ENCODE measurements at places on chromosomes 16 and 17.
A peak's percentile ranks its signal among the peaks of the same experiment; 100 is the strongest.

DNA sequence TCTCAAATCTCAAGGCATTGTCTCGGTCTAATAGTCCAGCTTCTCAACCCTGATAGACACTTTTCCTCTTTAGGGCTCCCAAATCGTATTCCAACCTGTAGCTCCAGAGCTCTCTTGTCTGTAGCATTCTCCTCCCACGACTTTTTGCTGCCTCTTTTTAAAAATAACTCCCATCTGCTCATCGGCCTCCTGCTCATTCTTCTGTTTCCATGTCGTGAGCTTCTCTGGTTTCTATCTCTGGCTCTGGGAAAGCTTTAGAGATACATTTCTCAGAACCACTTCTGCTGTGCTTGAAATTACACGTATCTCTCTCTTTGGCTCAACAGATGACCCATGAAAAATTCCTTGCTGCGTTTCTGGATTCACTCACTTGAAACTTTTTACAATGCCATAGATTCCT, 609.6 kb upstream of the C16orf82 start:
- DNase-seq, result no peak

DNA sequence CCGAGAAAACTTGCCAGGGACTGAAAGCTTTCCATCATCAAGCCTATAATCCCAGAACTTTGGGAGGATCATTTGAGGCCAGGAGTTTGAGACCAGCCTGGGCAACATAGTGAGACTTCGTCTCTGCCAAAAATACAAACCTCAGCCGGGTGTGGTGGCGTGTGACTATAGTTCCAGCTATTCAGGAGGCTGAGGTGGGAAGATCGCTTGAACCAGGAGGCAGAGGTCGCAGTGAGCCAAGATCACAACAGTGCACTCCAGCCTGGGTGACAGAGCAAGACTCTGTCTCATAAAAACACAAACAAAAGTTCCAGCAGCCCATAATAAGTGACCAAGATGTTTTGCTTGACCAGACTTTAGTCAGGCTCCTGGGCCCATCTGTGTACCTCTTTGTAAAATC, 1.9 kb downstream of the MEAK7 start:
- no peak for DNase-seq

DNA sequence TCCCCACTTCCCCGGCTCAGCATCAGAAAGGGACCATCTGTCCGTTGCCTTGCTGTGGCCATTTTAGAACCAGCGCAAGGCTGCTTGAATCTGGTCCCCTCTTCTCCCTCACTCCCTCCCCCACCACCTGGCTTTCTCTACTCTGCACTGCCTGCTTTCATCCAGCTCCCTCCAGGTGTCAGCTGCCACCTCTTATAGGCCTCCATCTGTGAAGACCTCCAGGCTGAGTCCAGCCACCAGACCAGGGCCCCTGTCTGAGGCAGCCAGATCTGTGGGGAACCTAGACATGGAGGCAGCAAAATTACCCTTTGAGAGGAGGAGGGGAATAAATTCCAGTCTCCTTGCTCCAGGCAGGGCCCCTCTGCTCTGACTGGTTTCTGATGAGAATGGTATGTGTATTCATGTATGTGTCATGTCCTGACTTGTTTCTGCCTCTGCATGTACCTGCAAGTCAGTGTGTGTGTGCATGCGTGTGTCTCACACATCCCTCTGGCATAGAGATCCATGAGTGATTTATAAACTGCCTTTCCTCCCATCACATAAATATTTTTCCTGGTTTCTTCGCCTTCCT, 21.1 kb downstream of the MINK1 start:
- DNase-seq, result no peak

- DNase-seq, result no peak
Observed at GRCh38 chr17:79243603-79243990, 169.0 kb downstream of the ENGASE start.

- no peak for DNase-seq
Observed at GRCh38 chr17:75400326-75400939, 5.0 kb downstream of the GRB2 start.

GRCh38 chr16:59514651-59515050, 780.5 kb upstream of the GOT2 start:
- no peak for DNase-seq

DNA sequence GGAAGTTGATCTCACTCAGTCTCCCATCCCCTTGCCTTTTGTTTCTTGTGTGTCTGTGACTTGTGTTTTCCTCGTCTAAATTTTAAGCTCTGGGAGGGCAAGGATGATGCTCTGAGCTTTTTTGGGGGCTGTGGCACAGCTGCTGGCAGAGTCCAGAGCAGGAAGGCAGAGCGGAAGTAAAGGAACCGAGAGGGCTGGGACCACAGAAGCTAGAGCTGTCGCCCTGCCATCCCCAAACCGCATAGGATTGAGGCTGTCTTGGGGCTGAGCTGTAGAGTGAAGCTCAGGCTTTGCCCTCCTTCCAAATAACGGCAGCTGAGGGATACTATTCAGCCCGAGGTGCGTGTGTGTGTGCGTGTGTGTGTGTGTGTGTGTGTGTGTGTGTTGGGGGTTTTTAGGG, 3.8 kb upstream of the DNAH2 start:
- no peak for DNase-seq

DNA sequence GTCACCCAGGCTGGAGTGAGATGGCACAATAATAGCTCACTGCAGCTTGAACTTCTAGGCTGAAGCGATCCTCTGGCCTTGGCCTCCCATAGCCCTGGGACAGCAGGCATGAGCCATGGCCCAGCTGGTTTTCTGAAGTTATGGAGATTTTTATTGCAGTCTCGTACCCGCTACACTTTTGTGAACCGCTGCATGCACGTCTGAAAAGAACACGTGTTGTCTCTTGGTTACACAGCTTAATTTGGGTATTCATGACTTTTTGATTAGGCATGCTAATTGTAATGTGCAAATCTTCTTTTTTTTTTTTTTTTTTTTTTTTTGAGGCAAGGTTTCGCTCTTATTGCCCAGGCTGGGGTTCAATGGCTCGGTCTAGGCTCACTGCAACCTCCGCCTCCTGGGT, 13.4 kb downstream of the SLC25A10 start:
- DNase-seq, result no peak

DNA sequence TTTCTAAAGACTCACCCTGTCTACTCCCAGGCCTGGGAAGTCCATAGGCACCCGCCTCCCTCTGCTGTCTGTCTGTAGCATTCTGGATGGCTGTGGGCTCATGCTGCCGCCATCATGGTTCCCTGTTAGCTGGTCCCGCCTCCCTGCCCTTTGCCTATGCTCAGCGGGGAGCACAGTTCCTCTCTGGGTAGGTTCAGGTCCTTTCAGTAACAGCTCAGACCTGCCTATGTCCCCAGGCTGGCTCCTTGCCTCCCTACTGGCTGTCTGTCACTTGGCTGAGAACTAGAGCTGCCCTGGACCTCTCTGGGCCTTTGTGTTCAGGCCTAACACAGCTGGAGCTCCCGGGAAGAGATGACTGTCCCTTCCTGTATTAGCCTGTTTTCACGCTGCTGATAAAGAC, 317.9 kb downstream of the SNX29 start:
- DNase-seq, result no peak

DNA sequence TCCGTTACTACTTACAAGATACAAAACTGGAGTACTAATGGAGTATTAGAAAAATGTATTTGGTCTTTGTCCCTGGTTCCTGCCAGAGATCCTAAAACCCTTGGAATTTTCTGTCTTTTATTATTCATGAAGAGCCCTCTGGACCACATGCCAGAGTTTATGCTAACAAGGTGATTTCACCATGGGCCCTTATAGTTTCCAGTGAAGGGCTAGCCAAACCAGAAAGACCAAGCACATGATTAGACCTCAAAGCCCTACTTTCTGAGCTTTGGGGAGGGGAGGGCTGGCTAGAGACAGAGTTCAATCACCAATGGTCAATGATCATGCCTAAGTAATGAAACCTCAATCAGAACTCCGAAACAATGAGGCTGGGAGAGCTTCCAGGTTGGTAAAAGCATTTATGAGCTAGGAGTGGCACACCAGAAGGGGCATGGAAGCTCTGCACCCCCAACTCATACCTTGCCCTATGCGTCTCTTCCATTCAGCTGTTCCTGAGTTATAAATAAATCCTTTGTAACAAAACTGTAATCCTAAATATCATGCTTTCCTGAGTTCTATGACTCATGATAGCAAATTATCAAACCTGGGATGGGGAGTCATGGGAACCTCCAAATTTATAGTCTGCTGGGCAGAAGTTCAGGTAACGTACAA, 10.4 kb downstream of the DCUN1D3 start:
- no peak for DNase-seq

DNA sequence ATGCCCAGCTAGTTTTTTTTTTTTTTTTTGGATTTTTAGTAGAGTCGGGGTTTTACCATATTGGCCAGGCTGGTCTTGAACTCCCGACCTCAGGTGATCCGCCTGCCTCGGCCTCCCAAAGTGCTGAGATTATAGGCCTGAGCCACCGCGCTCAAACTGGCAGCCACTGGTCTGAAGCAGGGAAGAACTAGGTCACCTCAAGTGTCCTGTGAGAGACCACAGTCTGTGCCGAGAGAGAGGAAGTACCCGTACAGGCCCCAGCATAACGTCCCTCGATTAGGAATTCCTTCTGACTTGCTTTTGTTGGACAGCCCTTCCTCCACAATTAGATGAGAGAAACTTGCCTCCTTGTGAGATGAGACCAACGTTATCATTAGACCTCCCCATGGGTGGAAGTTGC, 13.7 kb upstream of the CD300E start:
- DNase-seq, result no peak

- DNase-seq, result no peak
Observed at GRCh38 chr17:28956112-28956511, 4.8 kb upstream of the PHF12 start.

GRCh38 chr17:75307957-75308731, 18.9 kb upstream of the SLC25A19 start:
- no peak for DNase-seq

DNA sequence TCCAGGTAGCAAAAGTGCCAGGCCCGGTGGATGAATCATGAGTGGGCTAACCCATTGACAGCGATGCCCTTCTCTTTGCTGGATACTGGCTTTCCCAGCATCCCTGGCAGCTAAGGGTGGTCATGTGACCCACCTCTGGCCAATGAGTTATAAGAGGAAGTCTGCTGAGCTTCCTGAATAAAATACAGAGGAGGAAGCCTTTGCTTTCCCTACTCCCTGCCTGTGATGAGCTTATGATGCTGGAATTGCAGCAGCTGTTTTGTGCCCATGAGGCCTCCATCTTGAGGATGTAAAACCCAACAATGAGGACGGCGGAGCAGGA, 15.0 kb upstream of the ATP2A3 start:
- DNase-seq, result no peak

DNA sequence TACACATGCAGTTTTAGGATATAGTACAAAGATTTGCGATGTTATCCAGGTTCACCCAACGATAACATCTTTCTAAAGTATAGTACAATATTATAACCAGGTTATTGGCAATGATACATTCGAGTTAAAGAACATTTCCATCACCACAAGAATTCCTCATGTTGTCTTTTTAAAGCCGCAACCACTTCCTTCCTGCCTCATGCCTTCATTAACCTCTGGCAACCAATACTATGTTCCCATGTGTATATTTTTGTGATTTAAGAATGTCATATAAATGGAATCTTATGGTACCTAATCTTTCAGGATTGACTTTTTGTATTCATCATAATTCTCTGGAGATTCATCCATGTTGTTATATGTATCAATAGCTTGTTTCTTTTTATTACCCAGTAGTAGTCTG, 1183.2 kb downstream of the CDH11 start:
- DNase-seq, result no peak

DNA sequence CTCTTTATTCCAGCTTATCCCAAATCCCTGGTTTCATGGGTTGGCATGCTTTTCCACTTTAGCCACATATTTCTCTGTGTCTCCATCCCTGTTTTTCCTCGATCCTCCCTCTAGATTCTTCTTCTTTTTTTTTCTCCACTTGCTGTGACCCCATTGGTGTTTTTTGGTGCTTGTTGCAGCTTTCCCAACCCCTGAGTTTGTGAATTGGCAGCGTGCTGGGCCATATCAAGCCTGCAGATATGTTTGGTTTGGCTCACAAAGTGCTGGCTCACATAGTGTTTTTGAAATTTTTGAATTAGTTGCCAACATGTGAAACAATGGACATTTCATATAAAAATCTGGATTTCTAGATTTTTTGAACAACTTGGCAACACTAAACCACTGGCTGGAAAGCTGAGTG, 8.8 kb downstream of the GPR139 start:
- DNase-seq, result no peak

- no peak for DNase-seq
Observed at GRCh38 chr17:11682646-11683045, 84.4 kb downstream of the DNAH9 start.

DNA sequence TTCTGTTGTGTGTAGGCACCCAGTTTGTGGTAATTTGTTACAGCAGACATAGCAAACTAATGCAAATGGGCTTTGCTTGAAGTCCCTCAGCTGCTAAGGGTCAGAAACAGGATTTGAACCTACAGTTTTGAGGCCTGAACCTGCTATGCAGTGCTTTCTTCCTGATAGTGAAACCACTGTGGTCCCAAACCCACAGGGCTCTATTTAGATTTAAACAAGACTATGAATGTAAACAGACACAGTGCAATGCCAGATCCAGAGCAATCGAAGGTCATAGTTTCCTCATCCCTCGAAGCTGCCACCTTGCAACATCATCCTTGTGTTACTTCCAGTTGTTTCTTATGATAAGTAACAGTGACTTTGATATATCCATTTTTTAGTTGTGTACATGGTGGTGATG, 630.2 kb downstream of the WWOX start:
- DNase-seq, result no peak

DNA sequence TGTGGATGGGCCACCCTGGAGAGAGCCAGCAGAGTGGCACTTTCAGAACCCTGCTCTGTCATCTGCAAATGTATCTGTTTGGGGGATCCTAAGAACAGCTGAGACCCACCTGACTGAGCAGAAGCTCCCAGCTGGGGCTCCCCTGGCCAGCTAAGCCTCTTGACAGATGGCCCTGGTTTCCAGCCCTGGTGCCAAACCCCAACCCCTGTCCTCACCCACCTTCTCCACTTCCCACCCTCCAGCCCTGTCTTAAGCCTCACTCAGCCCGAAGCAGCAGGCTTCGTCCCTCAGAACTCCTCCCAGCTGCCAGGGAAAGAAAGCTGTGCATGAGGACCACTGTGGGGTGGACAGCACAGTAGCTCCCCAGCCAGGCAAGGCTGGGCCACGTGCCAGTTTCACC, 3.5 kb upstream of the KRT9 start:
- no peak for DNase-seq

DNA sequence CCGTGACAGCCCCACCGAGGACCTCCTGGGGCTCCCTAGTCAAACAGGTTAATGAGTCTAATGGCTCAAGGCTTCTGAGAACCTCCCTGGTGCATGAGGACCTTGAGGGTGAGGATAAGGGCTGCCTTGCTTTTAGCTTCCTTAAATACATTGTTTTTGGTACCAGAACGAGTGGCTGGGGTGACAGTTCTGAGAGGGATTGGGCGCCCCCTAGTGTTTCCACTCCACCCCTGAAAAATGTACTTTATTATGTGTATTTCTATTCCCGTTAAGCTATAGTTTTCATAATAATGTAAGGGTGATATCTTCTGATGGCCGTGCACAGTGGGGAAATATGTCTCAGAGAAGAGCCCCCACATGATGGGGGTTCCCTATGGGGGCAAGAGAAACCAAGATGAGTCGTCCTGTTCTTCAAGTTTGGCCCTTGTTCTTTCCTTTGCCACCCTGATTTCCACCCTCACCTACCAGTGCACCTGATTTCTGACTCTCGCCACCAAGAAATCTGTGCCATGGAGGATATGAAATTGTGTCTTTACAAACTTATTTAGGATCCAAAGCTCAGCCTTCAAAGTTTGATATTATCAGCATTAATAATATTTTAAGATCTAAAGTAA, 14.5 kb upstream of the VWA3A start:
- peak; percentile 13 for DNase-seq

Data from hypothalamus (tissue), 51 donors.